Ovary (tissue), 10 donors: ENCODE measurements at places on chromosomes 11 and 22. TPM values are rescaled to one million over a fixed set of nuclear protein-coding genes. Genes with fewer than 3 reads are reported as not detected.

DNA sequence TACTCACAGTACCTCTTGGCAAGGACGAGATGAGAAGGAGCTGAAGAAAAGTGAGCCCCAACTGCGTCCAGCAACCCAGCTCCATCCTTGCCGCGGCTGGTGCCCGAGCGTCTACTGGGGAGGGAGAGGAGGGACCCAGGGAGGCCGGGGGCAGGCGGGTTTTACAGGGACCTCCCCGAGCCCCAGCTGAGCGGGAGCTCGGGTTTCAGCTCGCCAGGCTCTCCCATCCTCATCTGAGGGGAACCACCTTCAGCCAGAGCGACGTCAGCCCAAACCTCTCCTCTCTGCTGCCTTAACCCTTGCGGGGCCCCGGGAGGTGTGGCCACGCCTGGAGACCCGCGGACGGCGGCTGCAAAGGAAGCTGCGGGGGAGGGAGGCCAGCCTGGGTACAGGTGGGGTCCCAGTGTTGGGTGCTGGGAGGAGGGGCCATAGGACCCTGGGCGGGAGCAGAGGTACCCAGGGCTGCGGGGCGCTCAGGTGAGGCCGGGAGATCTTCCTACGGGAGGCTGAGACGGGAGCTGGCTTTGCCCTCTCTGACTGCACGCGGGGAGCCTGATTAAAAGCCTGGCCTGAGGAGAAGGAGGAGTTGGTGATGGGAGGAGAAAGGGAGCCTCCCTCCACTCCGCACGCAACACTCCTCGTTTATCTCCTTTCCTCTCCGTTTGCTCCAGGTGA lies at the start of gene PAMR1:
PAMR1 (minus strand) TSS at position 116 of the 675 bp plus-strand sequence; CDS start at position 85, 31 bp downstream.
- peak within 1 kb of the TSS; percentile 44 for H3K4me3 ChIP-seq
- H3K27me3 ChIP-seq: no peaks in the 10 kb centered on the region
- H3K27ac ChIP-seq: no peak within 1 kb of the TSS
- H3K36me3 ChIP-seq: no peaks in the 10 kb centered on the region
- no peaks in the 10 kb centered on the region for H3K4me1 ChIP-seq

GRCh38 chr11:78239781-78240180 lies 51.1 kb downstream of the USP35 start:
- H3K4me3 ChIP-seq: no peak overlapping the region
- H3K4me1 ChIP-seq: no peaks in the 10 kb centered on the region
- H3K27me3 ChIP-seq: no peaks in the 10 kb centered on the region
- H3K36me3 ChIP-seq: no peaks in the 10 kb centered on the region
- no peak for DNase-seq

GRCh38 chr11:101129203-101129943 lies at the start of gene PGR:
PGR (minus strand) TSS chr11:101129813; CDS start chr11:101129070, 743 bp downstream.
- H3K27me3 ChIP-seq: no peaks in the 10 kb centered on the region
- H3K27ac ChIP-seq: peak within 1 kb of the TSS; percentile 90
- H3K36me3 ChIP-seq: no peaks in the 10 kb centered on the region

Gene OR6T1
- not detected for total RNA-seq

- H3K4me3 ChIP-seq: no peak overlapping the region
- no peaks in the 10 kb centered on the region for H3K27me3 ChIP-seq
- H3K27ac ChIP-seq: no peak overlapping the region
- H3K4me1 ChIP-seq: peaks cover 25% of the 10 kb centered on the region
- DNase-seq: no peak
Observed at GRCh38 chr11:12684816-12685215, 10.6 kb downstream of the TEAD1 start.

Gene GPHA2
- 1.3 TPM for total RNA-seq

GRCh38 chr22:31488346-31488883 lies 1.2 kb downstream of the EIF4ENIF1 start:
- H3K4me3 ChIP-seq: peak overlapping the region; percentile 55
- no peaks in the 10 kb centered on the region for H3K27me3 ChIP-seq
- no peak overlapping the region for H3K27ac ChIP-seq
- no peaks in the 10 kb centered on the region for H3K36me3 ChIP-seq
- DNase-seq: no peak
- peaks cover 4% of the 10 kb centered on the region for H3K4me1 ChIP-seq

Gene ZBTB3
- total RNA-seq: 5.9 TPM

GRCh38 chr22:29755889-29756288 lies 10.9 kb downstream of the ZMAT5 start:
- H3K27ac ChIP-seq: no peak overlapping the region
- no peak for DNase-seq
- H3K4me1 ChIP-seq: no peaks in the 10 kb centered on the region
- H3K36me3 ChIP-seq: no peaks in the 10 kb centered on the region
- no peak overlapping the region for H3K4me3 ChIP-seq

GRCh38 chr11:34886609-34887008 lies 29.6 kb downstream of the APIP start:
- H3K4me3 ChIP-seq: no peak overlapping the region
- H3K27me3 ChIP-seq: no peaks in the 10 kb centered on the region
- no peaks in the 10 kb centered on the region for H3K36me3 ChIP-seq
- no peak overlapping the region for H3K27ac ChIP-seq

Gene WBP2NL
- 2.4 TPM for total RNA-seq
